ENCODE measurements at places on chromosomes 3 and 15. TPM values are rescaled to one million over a fixed set of nuclear protein-coding genes. Genes with fewer than 3 reads are reported as not detected.
A peak's percentile ranks its signal among the peaks of the same experiment; 100 is the strongest.

ACTC1 gene
- polyA plus RNA-seq: 3,470 TPM

THSD4 gene
- 29.4 TPM for polyA plus RNA-seq

GHSR gene
- polyA plus RNA-seq: not detected

MAP1A gene
- polyA plus RNA-seq: 3.4 TPM

CCR8 gene
- not detected for polyA plus RNA-seq

KCNH8 gene
- polyA plus RNA-seq: 0.03 TPM

OR5K2 gene
- not detected for polyA plus RNA-seq

UNC13C gene
- polyA plus RNA-seq: not detected

PLA2G4E gene
- polyA plus RNA-seq: not detected

DNA sequence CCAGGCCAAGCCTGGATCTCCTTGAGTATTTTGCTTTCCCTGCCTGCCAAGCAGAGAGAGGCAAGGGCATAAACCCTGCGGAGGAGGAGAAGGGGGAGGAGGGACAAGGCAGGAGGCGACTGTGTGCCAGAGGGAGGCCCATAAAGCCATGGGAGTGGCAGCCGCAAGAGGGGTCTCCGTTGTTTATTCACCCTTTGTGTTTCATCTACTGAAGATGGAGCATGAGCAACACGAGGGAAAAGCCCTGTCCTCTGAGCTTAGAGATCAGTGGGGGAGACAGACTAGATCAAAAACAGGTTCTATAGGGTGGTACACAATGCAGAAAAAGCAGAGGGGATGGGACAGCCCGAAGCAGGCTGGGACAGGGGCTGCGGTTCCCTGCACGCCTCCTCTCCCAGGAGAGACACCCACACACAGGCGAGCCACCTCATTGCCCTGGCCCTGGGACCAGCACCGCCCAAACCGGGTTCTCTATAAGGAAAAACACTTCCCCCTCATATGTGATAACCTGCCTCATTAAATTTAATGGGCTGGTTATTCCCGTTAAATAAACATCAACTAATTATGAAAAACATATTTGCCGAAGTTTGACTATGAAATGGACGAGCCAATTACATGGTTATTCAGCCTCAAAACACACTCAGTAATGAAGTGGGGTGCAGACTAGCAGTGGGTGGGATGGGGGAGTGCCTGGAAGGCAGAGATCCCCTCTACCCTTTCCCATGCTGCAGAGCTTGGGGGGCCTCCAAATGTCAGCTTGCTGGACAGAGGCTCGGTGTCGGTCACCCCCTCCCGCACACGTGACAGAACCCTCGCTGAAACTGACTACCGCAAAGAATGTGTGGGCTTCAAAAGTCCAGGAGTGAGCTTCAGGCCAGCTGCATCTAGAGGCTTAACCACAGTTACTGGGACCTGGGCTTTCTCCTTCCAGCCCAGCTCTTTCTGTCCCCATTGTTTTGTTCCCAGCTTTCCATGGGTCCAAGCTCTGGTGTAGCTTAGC, 14.2 kb upstream of the PLXNA1 start:
- no peak for DNase-seq

GRCh38 chr3:189629803-189630455, 1.3 kb upstream of the TP63 start:
- DNase-seq: peak; percentile 16

GRCh38 chr3:182485301-182485700, 308.0 kb upstream of the ATP11B start:
- no peak for DNase-seq

GRCh38 chr3:180947761-180948390, 35.4 kb downstream of the FXR1 start:
- no peak for DNase-seq

GRCh38 chr15:47339800-47340570, 377.3 kb upstream of the SEMA6D start:
- no peak for DNase-seq

DNA sequence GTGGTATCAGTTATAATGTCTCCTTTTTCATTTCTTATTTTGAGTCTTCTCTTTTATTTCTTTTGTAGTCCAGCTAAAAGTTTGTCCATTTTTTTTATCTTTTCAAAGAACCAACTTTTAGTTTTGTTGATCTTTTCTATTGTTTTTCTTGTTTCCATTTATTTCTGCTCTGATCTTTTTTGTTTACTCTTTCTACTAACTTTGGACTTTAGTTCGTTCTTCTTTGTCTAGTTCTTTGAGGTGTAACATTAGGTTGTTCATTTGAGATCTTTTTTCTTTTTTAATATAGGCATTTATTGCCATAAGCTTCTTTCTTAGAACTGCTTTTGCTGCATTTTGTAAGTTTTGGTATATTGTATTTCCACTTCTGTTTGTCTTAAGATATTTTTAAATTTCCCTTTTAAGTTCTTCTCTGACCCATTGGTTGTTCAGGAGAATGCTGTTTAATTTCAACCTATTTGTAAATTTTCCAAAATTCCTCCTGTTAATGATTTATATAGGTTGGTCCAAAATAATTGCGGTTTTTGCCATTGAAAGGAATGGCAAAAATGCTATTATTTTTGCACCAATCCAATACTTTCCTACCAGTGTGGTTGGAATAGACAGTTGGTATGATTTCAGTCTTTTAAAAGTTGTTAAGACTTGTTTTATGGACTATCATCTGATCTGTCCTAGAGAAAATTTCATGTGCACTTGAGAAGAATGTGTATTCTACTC, 51.2 kb downstream of the KAT2B start:
- no peak for DNase-seq

- no peak for DNase-seq
These were observed 274.9 kb downstream of the FAM43A start for GRCh38 chr3:194960446-194961032.

DNA sequence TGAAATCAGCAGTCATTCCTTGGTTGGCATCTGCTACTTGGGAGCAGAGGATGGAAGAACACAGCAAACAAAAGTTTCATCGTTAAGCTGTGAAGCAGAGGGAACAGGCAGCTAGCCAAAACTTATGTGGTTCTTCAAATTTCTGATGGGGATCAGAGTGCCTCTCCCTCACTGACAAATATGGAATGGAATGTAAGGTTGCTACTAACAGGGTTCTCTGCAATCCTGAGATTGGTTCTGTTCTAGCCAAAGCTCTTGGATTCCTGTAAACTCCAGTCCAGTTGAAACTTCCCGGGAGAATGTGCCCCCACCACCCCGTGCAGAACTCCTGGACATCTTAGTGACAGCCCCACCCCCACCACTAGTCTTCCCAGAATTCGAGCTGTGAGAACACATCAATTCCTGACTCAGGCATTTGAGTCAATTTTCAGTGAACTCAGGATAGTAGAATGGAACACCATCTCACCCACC, 55.9 kb upstream of the PHLDB2 start:
- DNase-seq: peak; percentile 39

DNA sequence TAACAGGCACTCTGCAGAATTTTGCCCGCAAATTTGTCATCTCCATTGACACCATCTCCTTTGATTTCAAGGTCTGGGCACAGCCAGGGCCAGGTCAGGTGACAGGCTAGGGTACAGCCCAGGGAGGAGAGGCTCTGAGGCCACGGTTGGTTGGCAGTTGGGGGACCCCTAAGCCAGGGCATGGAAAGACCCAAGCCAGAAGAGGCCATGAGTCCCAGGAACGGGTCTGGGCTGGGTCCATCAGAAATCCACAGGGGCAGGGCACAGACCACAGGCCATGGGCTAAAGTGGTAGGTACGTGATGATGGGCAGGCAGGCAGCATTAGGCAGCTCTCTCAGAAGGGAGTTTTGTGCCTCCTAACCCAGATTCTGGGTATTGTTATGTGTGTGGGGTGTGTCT, 45.8 kb downstream of the SEMA3G start:
- no peak for DNase-seq

DNA sequence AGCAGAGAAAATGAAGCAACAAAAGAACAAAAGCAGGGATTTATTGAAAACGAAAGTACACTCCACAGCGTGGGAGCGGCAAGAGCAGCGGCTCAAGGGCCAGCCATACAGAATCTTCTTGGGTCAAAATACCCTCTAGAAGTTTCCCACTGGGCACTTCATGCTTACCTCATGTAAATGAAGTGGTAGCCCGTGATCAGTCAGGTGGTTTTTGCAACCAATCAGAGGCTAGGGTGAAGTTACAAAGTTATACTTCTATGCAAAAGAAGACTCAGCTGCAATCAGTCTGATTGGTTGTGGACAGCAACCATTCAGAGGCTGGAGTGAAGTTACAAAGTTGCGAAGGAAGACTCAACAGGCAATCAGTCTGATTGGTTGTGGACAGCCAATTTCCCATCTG, 37.8 kb upstream of the TRH start:
- peak; percentile 17 for DNase-seq

DNA sequence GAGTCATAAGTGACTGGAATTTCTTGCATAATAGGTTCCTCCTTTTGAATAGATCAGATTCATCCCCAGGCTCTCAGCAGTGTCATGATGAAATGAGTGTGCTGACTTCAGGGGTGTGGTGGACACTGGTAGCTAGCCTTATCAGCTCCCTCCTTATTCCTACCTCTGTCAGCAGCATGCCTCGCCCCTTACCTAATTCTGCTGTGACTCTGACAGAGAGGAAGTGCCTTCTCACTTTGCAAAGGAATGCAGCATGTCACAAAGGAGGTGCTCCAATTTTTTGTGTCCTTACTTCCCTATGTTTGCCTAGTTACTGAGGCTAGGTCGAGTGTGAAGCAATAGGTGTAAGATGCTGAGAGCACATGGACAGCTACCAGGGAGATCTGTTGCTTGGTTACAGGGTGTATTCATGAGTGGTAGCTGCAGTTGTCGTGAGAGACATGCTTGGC, 90.6 kb downstream of the TNFAIP8L3 start:
- DNase-seq: no peak

- DNase-seq: peak; percentile 20
These were observed 179.0 kb upstream of the PFN2 start for GRCh38 chr3:150149651-150150051.

GRCh38 chr15:32802286-32802936, 84.6 kb downstream of the GREM1 start:
- DNase-seq: no peak

DNA sequence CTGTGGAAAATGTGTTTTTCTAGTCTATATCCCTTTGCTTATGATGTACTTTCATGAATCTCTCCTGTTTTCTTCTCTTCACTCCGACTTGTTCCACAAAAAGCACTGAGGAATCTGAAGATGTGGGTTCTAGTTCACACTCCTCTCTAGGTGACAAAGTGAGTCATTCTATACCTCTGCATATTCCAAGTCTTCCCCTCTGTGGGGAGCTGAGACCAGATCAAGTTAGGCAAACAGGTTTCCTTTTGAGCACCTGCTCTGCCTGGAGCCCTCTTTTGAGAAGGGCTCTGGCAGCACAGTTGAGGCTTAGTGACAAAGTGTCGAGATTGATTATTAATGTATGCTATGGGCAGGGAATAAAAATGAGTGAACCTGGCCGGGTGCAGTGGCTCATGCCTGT, 82.4 kb upstream of the VGLL4 start:
- no peak for DNase-seq

GRCh38 chr3:14238356-14238755, 59.7 kb downstream of the LSM3 start:
- DNase-seq: no peak

DNA sequence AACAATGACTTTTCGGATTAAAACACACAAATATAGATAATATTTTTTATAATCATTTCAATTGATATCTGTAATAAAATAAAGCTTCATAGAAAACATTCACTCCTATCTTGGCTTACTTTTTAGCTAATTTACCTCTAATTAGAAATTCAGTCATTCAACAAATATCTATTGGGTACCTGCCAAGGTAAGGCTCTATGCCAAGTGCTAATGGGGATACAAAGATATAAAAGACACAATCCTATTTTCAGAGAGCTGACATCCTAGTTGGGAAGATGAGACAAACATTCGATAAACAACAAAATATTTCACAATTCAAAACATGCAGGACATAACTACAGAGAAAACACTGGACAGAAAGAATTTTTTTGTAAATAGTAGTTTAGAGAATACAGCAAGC, 63.3 kb downstream of the ULK4 start:
- DNase-seq: no peak

- DNase-seq: no peak
These were observed 176.0 kb upstream of the TRIM42 start for GRCh38 chr3:140501770-140502364.

GRCh38 chr15:23065836-23066235, 26.5 kb upstream of the TUBGCP5 start:
- no peak for DNase-seq

GRCh38 chr3:12999147-13000140, 73.8 kb downstream of the IQSEC1 start:
- DNase-seq: peak; percentile 89

GRCh38 chr15:45095661-45096060, 18.3 kb downstream of the DUOX2 start:
- no peak for DNase-seq

- DNase-seq: no peak
These were observed 153.4 kb upstream of the SMAD3 start for GRCh38 chr15:66912001-66912400.

GRCh38 chr3:129460155-129460554, 20.1 kb downstream of the IFT122 start:
- no peak for DNase-seq

DNA sequence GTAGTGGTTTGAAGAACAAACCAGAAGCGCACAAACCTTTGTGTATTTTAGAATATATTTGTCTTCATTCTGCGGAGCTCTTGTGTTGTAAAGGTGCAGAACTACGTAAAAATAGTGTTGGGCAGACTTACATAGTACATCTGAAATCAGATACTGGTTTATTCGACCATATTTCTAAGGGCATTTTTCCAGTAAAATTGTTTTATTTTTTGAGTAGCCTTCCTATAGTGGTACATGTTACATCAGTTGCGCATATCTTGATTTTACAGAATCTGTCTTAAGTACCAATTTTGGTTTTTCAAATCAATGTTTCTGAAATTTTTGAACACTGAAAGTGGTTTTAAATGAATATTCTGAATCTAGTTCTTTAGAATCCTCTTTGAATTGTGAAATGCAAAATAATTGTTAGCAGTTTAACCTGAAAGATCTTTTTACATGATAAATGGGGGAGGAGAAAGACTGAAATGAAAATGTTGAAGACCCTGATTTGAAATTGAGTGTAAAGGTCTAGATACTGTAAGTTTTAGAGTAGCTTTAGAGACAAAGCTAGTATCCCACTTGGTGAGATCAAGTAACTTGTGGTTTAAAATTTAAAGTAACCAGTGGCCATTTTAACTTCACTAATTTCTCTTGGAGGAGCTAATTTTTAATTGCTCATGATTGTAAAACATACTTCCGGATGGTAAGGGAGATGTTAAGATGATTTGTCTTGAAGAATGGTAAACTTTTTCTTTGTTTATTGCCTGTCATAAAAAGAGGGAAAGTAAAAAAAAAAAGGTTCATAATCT, 15.5 kb upstream of the CHD2 start:
- DNase-seq: no peak

DNA sequence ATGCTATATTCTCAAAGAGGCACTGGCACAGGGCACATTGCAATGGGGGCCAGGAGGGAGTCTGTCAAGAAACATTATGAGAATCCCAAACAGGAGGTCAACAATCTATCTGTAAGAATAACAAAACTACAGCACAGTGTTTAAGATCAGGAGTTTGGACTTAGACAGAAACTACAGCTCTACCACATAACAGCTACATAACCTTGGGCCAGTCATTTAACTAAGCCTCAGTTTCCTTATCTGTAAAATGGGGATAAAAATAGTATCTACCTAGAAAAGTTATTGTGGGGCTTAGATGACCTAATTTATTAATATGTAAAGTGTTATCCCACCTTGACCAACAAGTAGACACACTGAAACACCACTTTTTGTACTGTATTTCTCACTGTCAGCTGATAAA, 9.9 kb downstream of the B4GALT4 start:
- DNase-seq: no peak

Measured in heart right ventricle (tissue), 16 donors.